ENCODE measurements at places on chromosomes 1 and 21.

DNA sequence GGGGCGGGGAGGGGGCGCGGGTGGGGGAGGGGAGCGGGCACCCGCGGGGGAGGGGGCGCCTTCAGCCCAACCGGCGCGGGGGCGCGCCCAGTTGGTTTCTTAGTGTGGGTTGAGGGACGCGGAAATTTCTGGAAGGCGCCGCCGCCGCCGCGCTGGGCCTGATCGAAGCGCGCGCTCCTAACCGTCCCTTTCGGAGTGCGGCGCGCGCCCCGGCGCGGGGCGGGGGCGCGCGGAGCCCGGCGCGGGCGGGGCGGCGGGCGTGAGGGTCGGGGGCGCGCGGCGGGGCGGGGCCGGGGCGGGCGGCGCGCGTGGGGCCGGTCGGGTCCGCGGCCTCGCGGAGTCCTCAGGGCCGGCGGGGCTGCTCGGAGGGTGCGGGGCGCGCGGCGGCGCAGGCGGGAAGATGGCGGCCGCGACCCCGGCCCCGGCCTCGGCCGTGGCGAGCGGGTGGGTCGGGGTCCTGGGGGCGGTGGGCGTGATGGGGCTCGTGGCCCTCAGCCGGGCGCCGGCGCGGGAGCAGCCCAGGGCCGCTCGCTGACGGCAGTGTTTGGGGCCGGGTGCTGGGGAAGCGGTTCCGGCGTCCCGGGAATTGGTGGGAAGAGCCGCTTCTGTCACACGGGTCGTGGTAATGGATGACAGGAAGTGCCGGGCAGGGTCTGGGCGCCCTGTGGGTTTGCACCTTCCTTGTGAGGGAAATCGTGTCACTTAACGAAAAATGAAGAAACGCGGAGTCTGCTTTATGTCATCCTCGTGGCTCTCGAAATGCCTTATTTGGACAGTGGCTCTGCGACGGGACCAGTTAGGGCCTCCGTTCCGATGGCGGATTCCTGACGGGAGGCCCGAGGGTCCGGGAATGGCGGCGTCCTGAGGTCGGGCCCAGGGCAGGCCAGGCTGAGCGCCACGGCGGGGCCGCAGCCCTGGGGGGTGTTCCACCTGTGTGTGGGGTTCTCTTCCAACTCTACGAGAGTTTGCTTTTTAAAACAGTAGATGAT, 764 bp downstream of the PKNOX1 start:
- peak; percentile 51 for DNase-seq

- no peak for DNase-seq
These were observed 112.5 kb upstream of the ERG start for GRCh38 chr21:38610623-38611251.

DNA sequence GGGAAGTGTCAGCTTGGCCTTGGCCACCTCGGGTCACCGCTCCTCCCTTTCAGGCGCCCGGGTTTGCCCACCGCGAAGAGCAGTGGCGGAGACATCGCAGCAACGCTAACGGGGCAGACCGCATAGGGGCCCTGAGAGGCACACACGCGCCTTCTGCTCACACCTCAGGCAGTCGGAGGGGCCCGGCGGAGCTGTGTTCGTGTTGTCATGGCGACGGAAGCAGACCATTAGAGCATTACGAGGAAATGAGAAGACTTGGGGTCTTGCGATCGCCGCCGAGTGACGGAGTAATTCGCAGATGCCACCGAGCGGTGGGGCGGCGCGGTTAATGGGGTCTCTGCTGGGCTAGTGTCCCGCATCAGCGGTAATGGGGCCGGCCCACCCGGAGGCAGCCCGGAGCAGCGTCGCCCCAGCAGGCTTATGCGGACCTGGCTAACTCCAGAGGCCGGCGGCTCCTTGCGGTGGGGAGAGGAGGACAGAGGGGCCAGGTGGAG, 144.1 kb downstream of the TNR start:
- no peak for DNase-seq

DNA sequence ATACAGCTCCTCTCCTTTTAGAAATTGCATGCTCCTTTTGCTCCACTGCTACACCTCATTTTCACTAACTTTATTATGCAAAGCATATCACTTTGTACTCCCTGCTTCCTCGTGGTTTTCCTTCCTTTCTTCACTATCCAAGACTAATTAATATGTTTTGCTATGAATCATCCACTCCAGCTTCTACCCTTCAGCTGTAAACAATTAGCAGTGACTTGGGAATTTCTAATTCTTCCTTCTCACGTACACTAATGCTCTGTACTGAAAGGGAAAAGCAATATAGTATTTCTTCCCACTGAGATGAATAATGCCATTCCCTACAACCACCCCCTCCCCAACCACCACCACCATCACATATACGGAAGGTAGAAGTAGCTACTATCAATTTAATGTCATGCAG, 1917.0 kb downstream of the MRPL39 start:
- no peak for DNase-seq

- no peak for DNase-seq
These were observed 42.9 kb downstream of the INKA2 start for GRCh38 chr1:111696330-111696729.

- DNase-seq = peak; percentile 24
These were observed at the start of gene GPX7 for GRCh38 chr1:52601991-52602855. TSS of gene GPX7 (plus strand) at chr1:52602371. CDS start at chr1:52602410, 39 bp downstream.
